NCI-H774 (cell line): ENCODE measurements at places on chromosomes 6 and 20.

DNA sequence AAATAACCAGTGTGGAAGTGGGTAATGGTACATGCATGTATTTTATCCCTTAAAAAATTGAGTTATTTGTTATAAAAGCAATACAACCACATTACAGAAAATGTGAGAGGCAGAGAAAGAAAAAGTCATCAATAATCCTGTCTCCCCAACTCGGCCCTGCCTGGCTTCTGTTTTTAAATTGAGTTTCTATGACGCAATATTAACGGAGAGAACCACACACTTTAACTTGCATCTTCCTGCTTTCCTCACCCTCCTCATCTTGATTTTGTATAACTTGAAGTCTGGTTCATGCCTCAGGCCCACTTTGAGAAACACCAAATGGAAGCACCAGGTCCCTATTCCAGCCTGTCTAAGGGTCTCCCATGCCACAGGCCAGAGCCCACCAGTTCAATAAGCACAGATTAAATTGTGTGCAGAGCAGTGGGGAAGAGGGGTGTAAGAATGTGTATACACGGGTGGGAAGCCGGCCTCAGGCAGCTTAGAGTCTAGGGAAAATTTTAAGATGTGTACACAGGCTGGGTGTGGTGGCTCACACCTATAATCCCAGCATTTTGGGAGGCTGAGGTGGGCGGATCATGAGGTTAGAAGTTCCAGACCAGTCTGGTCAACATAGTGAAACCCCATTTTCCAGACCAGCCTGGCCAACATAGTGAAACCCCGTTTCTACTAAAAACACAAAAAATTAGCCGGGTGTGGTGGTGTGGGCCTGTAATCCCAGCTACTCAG, 15.9 kb downstream of the KCNK5 start:
- no peak for DNase-seq

GRCh38 chr6:144515761-144516160, 230.6 kb downstream of the UTRN start:
- no peak for DNase-seq

- DNase-seq: no peak
These were observed 3.3 kb downstream of the CBFA2T2 start for GRCh38 chr20:33493076-33493766.

DNA sequence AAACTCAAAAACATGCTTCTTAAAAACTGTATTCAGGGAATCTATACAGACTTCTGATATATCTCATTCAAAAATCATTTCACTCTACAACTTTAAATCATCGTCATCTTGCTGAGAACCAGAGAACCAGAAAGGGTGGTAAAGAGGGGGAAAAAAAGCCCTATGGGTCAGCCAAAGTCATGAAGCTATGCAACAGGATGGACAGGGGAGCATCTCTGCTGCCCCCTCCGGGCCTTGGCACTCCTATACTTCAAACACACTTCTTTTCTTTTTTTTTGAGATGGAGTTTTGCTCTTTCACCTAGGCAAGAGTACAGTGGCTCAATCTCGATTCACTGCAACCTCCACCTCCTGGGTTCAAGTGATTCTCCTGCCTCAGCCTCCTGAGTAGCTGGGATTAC, 73.5 kb upstream of the NFATC2 start:
- DNase-seq: no peak

DNA sequence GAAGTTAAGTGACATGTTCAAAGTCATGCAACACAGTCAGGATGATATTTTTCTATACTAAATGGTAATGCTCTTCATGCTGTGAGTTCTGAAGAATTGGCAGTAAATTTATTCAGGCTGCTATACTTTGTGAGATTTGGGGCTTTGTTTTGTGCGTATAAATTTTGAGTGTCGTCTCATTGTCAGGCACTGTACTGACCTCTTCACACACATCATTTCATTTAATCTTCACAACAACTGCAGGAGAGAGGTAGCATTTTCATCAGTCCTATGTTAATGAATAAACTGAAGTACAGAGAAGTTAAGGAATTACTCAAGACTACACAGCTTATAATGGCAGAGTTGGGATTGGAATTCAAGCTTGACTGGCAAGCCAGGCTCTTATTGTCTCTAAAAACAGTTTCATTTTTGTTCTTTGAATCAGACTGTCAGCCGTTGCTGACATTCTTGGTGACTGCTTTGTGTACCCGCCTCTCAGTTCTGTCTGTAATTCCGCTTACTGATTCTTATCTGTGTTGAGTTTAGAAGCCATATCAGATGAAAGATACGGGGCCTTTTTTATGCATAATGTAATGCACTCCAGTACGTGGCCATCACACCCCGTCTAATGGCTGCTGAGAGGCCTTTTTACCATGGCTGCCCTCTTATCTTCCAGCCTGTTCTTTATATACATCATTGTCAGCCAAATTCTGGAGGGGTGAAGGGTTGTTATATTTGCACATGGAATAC, 274.9 kb downstream of the UTRN start:
- no peak for DNase-seq
